ENCODE measurements at places on chromosomes 7 and 10.

GRCh38 chr10:20288060-20288459 is 471.8 kb downstream of the PLXDC2 start:
- no peak for DNase-seq

DNA sequence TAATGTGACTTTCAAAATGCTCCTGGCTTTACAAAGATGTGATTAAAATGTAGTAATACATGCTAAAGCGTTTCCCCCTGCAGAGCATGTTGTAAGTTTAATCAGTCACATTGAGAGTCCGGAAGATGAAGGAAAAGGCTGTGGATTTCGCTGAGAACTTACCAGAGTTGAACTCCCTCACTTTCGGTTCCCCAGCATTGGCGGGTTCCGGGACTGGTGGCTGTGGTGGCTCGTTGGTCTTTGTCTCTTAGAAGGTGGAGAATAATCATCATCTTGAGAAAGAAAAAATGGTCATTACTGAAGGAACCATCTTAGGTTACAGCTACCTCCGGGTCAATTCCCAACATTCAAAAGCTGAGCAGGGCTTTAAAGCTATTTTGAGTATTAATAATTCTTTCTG is 9.6 kb upstream of the NUPR2 start:
- DNase-seq = peak; percentile 11

DNA sequence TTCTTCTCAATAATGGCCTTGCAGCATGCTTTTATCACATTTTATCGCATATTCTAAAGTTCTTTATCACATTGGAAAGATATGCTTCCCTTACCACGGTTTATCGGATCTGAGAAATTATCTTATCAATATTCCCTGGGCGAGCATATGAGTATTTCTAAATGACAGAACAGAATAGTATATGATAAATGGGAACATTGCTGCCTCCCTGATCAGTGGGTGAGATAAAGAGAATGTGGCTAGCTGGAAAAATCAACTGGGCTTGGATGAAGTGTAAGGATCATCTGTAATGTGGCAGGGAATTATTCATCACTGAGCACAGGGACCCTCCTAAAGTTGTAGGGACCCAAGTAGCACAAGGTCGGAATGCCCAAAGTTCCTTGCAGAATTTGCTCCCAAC is 667.4 kb upstream of the NRP1 start:
- DNase-seq = no peak

- DNase-seq = no peak
These were observed 105.6 kb downstream of the LYZL1 start for GRCh38 chr10:29394321-29394932.

DNA sequence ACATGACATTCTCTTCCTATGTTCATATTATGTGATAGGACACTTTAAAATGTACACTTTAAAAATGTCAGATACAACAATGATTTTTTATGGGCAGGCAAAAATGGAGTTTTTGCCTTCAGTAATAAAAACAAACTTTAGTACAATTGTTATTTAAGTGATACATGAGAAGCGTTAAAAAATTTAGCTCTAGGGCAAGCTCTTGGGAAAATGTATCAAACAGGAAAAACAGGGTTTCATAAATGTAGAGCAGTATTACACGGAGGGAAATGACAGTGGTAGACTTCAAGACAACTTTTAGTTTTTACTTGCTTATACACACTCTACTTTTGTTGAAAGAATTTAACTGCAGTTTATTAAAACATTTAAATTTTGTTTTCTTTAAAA is 1.5 kb downstream of the FHIP2A start:
- DNase-seq = peak; percentile 53

DNA sequence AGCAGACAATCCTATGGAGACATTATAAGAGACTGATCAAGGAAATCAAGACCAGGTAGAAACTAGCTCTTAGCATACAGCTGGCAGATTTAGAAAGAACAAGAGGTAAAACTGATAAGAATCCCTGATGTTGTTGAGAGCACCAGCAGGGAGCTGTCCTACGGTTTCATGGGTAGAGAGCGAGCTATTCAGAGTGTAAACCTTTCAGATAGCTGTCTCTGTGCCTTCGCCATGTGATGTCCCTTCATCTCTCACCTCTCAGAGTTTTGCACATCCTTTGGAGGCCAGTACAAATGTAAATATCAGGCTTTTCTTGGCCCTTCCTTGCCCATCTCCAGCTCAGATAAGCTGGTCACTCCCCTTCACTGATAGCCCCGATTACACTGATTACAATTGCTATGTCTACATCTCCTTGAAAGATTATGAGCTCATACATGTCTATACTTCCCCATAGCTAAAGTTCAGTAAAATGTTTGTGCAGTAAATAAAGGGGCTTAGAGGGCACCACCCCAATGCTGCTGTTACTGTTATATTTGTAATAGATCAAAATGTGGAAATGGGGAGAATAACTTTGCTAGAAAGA is 21.9 kb downstream of the THSD7A start:
- no peak for DNase-seq

DNA sequence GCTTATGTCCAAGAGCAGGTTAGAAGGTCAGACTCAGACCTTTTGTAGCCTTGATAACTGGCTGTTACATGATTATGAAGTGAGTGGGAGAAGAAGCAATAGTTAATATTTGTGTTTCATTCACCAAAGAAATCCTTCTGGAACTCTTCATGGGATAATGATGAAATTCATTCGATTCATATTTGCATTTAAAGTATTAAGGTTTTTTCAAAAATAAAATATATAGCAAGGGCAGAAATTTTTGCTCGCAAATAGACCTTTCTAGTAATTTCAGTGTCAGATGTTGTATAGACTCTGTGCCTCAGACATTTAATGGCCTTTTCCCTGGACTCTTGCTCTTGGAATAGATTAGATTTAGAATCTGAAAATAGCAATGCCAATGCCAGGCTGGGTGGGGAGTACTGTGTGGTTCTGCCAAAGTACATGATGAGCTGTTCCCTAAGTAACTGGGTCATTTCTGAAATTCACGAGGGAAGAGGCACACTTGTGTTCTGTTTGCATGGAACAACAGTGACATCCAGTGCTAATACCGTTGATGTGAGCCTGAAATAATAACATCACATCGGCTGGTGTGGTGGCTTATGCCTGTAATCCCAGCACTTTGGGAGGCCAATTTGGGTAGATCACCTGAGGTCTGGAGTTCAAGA is 119.2 kb downstream of the MBL2 start:
- peak; percentile 16 for DNase-seq

- DNase-seq = no peak
These were observed 176.5 kb downstream of the PFKFB3 start for GRCh38 chr10:6379015-6379776.

GRCh38 chr7:47247132-47247531 is 334.8 kb downstream of the TNS3 start:
- no peak for DNase-seq

GRCh38 chr10:92241501-92241900 is 49.4 kb downstream of the CPEB3 start:
- no peak for DNase-seq

GRCh38 chr7:130843703-130844102 is 109.7 kb upstream of the KLF14 start:
- no peak for DNase-seq

GRCh38 chr7:134636008-134636449 is 10.6 kb upstream of the BPGM start:
- peak; percentile 36 for DNase-seq

GRCh38 chr10:69955897-69956740 is 96.5 kb upstream of the MACROH2A2 start:
- DNase-seq = no peak

DNA sequence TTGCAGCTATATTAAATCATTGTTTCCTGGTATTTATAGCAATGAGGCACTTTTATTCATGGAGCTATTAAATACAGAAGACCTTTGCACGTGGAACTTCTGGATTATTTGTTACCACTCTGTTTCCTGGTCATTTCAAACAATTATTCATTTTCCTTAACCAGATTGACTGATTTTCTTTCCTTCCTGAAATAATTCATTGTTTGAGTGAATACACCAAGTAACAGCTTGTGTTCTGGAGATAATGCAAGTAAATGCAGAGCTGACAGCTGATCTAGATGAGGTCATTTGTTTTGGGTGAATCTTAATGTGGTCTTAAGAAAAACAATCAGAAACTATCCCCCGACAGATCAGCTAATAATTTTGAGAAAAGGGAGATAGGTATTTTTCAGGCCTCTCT is 497.7 kb downstream of the KIF20B start:
- no peak for DNase-seq

DNA sequence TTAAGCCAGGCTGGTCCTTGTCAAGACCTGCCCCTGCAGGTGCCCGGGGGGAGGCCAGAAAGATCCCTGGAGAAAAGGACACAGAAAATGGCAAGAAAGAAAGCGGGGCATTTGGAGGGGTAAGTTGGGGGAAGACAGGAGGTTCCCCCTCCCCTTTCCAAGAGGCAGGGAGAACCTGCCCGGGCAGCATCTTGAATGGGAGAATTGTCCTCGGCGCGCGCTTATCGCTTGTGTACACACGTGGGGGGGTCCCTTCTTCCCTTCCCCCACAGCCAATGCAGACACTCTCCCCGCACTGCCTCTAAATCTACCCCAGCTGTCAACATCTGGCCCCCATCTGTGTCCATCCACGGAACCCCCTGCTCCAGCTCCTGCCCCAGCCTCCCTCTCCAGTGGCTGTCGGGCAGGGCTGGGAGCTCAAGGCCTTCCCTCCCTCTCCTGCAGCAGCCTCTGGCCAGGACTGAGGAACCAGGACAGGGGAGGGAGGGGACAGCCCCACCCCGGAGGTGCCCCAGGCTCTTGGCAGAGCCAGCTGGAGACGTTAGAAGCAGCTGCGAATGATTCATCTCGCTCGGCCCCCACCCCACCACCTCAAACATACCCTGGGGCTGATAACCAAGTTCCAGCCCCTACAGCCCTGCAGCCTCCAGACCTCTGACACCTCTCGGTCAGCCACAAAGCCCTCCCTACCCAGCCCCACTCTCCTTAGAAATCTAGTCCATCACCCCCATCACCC is 25.3 kb downstream of the EPHB4 start:
- peak; percentile 99 for DNase-seq

GRCh38 chr10:97217299-97217698 is 31.5 kb upstream of the SLIT1 start:
- DNase-seq = no peak

GRCh38 chr7:127317447-127317961 is 64.8 kb upstream of the GRM8 start:
- no peak for DNase-seq

GRCh38 chr10:78455811-78456210 is 422.1 kb downstream of the RPS24 start:
- no peak for DNase-seq

DNA sequence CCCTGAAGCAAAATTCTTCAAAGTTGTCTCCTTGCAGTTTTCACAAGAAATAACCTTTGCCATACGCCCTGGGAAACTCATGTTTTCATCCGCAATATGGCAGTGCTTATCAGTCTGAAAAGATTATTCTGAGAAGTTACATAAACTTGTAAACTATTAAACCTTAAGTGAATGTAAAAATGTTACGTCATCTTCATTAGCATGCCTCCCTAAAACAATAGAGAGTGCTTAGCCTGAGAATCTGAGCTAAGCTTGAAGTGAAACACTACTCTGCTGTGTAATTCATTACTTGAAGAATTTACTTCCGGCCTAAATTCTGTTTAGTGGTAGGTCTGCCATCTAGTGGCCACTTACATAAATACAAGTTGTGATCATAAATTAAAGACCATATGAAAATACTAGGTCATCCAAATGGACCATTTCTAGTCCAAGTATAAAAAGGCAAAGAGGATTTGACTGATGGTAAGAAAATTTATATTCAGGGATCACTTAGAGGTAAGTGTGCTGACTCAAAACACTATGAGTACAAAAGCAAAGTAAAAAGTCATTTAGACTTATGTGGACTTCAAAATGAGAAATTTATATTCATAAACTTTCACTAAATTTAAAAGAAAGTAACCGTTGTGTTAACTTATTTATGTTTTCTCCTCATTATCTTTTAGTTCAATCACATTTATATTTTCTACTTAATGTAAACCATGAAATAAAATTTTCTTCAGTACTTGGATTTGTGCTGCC is 745.1 kb upstream of the LRRTM3 start:
- peak; percentile 44 for DNase-seq

DNA sequence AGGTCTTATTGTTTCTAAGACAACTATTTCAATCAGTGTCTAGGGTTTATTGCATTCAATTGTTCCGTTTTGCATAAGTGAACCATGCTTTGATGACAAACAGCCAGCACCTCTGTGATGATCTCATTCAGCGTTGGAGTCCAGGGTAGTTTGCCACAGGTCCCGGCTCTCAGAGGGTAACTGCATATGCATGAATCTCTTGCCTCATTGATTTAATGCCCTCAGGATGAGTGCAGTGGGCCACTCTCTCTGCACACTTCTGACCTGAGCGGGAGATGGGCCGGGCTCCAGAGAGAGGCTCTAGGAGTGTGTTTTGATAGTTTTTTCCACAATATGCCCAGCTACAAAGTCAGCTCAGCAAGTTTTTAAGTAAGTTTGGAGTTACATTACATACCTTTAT is 83.9 kb downstream of the HECW1 start:
- DNase-seq = peak; percentile 69

- DNase-seq = peak; percentile 2
These were observed 51.8 kb upstream of the PARD3 start for GRCh38 chr10:34866848-34867247.

GRCh38 chr10:73253225-73253555 is 746 bp upstream of the MRPS16 start:
- DNase-seq = peak; percentile 12

DNA sequence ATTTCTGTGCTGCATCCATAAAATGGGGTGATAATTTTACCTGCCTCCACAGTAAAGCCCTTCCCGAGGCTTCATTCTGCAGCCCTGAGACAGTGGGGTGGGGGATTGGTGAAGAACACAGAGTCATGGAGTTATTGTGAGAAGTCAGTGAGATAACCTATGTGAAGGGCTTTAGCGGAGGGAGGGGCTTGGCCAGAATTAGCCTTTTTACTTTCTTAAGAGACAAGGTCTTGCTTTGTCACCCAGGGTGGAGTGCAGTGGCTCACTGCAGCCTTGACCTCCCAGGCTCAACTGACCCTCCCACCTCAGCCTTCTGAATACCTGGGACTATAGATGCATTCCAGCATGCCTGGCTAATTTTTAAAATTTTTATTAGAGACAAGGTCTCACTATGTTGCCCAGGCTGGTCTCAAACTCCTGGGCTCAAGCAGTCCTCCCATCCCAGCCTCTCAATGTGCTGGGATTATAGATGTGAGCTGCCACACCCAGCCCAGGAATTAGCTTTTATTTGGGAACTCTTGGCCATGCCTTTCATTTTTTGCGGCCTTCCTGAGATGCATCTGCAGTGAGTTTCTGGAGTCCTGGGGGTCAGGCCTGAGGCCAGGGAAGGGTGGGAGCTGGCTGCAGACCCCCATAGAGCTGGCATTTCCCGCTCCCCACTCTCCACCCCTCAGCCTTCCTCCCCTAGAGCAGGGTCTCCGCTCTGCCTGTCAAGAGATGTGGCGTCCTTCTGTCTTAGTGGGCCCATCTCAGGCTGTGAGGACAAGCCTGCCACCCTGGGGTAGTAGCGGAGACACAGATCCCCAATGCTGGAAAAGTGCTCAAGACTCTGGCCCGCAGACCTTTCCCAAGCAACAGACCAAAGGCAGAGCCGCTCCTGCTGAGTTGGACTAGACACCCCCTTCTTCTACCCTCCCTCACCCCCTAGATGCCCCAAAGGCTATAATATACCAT is 77.0 kb downstream of the ZMIZ1 start:
- DNase-seq = no peak

- DNase-seq = no peak
These were observed 27.7 kb upstream of the SEPHS1 start for GRCh38 chr10:13375791-13376190.

Measured in M059J (cell line).